ENCODE measurements at places on chromosomes 5 and 9.

DNA sequence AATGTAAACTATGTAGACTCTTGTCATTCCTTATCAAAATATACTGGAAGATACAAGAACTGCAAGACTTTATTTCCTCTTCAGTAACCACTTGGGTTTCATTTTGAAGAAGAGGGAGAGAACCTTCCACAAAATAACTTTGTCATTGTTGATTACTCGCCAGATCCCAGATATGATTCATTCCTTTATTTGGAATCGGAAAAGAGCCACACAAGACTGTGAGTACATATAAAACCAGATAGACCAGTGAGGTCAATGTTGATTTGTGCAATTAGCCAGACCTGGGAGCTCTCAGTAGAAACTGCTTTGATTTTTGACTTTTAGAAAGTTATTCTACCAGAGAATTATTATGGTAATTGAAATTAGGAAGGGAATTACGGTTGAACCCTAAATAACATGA is 146.1 kb downstream of the TMEM167A start:
- DNase-seq = no peak

DNA sequence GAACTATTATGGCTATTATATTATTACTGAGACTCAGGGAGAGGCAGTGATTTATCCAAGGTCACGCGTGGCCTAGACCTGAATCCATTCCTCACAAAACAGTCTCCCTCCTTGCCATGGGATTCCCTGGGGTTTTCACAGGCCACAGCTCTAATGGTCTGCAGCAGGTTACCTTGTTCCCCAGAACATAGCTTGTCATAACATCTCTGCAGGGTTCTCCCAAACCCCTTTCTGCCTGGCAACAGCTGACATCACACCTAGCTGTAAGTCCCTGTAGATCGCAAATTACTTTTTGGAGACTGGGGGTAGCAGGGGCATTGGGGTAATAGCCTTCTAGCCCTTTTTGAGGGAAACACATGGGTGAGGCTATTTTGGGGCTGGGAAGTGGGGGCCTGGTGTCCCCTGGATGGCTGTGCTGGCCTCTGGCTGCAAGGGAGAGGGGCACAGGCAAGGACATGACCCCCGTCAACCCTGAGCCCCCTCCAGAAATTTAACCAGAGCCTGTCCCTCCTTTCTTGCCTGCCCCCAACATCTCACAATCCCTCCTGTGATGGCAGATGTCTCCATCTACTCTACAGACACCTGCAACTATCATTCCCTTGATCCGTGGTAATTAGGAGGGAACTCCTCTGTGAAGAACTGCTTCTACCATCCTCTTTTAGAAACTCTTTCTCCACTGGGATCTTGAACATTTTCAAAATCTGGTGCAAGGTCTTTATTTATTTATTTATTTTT is 1.3 kb downstream of the CD74 start:
- DNase-seq = peak; percentile 72

- DNase-seq = no peak
Measured at GRCh38 chr5:28707706-28708105, 1669.3 kb upstream of the CDH9 start.

DNA sequence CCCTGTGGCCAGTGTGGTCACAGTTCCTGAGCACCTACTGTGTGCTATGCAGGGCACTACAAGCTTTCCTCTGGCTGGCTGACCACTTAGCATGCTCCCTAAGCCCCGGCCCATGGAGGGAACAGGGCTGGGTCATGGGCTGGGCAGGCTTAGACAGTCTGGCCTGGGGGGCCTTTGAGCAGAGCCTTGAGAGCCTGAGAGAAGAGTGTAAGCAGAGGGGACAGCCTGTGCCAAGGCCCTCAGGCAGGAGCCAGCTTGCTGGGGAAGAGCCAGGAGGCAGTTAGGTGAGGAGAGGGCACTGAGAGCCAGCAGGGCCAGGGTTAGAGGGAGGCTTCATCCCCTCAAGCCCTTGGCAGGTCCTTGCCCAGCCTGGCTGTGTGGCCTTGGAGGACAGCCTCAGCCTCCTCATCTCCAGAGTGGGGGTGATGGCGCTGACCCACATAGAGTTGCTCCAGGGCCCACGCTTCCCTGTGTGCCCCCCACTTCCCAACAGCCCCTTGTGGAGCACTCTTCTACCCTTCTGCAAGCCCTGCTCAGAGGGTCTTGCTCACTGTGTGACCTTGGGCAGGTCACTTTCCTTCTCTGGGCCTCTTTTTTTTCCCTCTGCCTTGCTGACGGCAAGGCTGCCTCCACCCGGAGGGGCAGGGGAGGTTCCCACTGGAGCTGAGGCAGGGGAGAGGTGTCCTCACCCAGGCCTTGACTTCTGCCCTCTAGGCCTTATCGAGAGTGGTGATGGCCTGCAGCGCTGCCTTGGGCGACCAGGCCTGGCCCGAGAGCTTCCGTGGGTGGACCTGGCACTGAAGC is 107.1 kb downstream of the PHF2 start:
- no peak for DNase-seq

DNA sequence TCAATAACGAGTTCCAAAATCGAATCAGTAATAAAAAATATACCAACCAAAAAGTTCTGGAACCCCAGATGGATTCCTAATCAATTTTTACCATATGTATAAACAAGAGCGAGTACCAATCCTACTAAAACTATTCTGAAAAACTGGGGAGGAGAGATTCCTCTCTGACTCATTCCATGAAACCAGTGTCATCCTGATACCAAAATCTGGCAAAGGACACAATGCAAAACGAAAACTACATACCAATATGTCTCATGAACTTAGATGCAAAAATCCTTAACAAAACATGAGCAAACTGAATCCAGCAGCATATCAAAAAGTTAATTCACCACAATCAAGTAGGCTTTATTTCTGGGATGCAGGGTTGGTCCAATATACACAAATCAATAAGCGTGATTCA is 30.5 kb upstream of the MACIR start:
- DNase-seq = no peak

DNA sequence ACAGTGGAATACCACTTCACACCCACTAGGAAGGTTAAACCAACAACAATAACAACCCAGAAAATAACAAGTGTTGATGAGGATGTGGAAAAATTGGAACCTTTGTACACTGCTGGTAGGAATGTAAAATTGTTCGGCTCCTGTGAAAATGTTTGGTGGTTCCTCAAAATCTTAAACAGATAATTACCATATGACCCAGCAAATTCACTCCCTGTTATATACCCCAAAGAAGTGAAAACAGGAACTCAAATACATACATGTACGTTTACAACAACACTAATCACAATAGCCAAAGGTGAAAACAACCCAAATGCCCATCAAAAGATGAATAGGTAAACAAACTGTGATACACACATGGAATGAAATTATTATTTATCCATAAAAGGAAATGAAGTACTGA is 178.5 kb upstream of the PHYKPL start:
- DNase-seq = no peak

DNA sequence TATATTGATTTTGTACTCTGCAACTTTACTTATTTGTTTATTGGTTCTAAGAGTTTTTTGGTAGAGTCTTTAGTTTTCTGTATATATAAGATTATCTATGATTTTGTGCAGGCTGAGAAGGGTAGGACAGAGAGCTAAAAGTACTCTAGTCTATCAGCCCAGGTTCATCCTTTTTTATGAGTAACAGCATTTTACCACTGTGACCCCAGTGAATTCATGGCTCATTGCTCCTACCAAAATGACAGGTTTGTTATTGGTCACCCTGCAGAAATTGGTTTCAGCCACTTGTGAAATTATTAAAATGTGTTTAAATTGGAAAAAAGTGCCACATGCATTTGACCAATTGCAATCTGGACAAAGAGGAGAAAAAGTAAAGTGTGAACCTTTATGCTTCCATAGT is 421.4 kb upstream of the DAB2 start:
- DNase-seq = no peak

- DNase-seq = no peak
Measured at GRCh38 chr9:117485176-117485575, 70.3 kb upstream of the ASTN2 start.

DNA sequence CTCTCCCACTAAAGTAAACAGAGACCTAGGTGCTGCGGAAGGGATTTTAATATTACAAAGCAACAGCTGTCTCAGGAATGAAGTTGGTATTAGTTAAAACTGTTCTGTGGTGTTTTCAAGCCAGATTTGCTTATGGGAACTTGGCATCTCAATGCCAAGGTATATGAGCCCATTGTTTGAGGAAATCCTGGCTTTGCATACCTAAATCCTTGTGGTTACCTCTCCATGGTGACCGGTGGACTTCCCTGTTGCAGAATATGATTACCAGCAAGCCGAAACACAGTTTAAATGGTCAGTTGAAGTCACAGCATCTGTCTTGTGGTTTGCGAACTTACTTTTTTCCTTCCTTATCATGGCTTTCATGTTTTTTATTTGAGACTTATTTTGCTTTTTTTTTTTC is 62.3 kb upstream of the TXNDC8 start:
- DNase-seq = no peak

DNA sequence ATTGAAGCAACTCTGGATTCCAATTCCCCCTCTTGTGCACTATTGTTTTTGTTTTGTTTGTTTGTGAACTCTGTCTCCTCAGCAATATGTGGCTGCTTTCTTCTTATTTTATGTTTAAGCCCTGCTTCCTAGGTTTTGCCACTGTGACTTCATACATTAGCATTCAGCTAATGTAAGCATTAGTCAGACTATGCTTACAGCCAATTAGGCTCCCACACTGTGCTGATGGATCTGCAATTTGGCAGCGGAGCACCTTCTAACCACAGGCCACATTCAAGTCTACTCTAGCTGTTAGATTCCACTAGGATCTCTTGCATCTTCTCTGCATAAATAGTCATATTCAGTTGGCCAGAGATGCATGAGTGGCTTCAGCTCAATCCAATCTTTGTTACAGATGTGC is 9.6 kb upstream of the BICD2 start:
- no peak for DNase-seq

DNA sequence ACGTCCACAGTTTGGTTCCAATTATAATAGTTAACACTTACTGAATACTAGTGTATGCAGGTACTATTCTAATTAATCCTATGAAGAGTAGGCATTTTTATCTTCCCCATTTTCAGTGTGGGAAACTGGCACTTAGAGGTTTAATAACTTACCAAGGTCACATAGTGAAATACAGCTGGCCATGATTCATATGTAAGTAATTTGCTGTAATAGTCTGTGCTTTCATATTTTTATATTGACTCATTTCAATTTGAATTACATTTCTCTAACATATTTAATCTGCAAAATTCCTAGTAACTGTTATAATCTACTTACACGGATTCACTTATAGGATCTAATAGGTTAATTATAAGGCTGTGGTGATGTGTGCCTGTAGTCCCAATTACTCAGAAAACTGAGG is 19.4 kb downstream of the CCNH start:
- DNase-seq = no peak

DNA sequence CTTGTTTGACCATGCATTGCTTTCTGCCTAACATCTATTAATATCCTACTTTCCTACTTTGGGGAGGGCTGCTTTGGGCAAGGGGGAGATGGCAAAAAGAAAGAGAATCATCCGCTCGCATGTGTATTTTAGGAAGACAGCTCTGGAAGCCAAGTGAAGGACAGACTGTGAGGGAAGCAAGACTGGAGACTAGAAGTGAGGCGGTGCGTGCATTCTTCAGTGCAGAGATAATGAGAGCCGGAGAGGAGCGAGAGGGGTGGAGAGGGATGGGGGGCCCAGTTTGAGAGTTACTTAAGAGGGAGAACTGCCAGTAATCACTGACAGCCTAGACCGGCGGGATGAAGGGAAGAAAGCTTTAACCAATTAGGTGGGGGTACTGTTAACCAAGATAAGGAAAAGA is 151.7 kb upstream of the RAPGEF1 start:
- DNase-seq = no peak

DNA sequence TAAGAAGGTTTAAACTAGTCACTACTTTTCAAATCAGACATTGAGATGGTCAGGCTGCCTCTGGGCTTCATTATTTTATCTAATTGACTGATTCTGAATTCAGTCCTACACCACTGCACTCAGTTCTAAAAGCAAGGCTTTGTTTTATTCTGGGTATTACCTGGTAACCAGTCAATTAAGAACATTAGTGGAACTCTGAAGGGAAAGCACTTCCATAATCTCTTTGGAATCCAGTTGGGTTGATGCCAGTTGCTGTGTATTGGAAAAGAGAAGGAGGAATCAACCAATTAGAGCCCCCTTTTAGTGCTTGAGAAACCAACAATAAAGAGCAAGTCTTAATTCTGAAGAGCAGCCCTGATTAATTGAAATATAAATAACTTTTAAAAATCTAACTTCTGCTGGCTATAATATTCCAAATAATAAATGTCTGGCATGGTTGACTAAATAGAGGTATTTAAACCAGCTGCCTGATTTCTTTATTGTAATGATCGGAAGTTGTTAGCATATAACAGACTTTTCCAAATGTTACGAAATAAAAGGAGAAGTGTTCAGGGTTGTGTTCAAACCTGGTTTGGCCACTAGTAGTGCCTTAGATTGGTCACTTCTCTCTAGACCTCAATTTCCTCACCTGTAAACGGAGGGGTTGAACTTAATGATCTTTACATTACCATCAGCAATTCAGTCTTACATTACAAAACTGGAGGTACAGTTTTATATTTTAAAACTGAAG is 32.0 kb downstream of the CPEB4 start:
- DNase-seq = no peak

DNA sequence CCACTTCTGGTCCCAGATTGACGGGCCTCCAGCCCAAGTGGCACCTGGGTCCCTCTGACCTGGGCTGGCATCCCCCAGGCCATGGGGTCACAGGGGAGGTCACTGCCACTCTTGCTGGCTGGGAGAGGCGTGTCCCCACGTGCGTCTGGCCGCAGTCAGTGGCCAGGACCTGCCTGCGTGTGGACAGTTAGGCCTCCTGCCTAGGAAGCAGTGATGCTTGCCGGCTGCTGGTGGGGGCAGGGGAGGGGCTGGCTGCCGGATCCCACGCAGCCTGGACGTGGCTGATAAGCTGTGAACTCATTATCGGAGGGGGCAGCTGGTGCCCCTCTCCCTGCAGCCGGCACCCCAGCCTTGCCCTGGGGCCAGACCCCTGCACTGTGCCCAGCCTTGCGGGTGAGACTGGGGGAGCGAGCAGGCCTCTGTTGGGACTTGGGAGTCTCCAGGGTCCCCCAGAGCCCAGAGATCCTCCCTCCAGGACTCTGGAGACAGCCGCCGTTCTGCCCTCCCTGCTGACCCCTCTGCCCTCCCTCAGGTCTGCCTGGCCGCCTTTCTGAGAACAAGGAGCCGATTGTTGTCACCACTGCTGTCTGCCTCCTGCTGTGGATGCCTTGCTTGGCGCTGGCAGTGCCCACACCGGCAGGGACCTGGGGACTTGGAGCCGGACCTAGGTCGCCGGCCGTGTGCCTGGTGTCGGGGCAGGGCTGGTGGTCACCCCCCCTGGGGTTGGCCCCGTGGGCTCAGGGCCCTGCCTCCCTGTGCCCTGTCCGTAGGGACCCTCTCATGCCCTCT is 12.3 kb downstream of the RXRA start:
- no peak for DNase-seq
